ENCODE measurements at places on chromosomes 11 and 22.
A peak's percentile ranks its signal among the peaks of the same experiment; 100 is the strongest.

DNA sequence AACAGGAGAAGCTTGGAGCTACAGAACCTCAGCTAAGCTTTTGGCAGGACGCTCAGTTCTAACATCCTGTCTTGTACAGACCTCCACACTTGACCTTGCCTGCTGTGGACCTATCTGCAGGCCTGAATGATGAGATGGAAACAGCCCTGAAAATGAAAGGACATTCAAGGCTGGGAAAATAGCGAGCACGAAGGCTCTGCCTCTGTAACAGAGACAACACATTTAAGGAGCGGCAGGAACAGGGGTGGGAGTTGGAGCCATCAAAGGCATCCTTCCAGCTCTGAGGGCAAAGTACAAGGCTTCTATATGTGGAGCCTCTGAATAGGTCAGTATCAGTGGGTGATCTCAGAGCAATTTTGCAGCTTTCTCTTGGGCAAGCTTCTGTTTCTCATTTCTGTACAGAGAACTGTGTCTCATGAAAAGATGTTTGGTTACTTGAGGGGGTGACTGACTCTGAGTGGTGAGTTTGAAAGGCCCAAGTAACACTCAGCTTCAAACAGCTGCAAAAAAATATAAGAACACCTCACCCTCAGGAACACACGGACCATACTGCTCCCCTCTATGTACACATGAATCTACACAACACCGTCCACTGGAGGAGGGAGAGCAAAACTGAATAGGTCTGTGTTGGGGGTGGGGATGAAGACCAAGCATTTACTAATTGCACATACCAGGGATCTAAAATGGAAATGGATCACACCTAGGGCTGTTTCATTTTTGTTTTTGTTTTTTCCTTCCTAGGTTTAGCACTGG, 101.6 kb downstream of the CCDC81 start:
- no peak for DNase-seq

GRCh38 chr11:92026664-92027063, 198.0 kb upstream of the FAT3 start:
- no peak for DNase-seq

- DNase-seq: no peak
These were observed 3.0 kb downstream of the C11orf68 start for GRCh38 chr11:65915821-65916251.

DNA sequence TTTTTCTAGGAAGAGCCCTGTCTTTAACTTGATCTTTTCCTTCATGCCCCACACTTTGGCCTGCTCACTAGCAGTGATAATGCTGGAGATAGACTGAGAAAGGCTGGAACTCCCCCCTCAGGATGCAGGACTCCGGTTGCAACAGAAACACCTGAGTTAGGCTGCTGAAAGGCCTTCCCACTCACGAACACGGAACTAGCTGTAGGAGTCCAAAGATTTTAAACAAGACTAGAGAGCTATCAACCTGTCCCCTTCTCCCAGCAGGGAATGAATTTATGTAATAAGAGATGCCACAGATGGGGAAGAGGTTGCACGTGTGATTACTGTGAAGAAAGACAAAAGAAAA, 13.0 kb downstream of the SCN3B start:
- no peak for DNase-seq

DNA sequence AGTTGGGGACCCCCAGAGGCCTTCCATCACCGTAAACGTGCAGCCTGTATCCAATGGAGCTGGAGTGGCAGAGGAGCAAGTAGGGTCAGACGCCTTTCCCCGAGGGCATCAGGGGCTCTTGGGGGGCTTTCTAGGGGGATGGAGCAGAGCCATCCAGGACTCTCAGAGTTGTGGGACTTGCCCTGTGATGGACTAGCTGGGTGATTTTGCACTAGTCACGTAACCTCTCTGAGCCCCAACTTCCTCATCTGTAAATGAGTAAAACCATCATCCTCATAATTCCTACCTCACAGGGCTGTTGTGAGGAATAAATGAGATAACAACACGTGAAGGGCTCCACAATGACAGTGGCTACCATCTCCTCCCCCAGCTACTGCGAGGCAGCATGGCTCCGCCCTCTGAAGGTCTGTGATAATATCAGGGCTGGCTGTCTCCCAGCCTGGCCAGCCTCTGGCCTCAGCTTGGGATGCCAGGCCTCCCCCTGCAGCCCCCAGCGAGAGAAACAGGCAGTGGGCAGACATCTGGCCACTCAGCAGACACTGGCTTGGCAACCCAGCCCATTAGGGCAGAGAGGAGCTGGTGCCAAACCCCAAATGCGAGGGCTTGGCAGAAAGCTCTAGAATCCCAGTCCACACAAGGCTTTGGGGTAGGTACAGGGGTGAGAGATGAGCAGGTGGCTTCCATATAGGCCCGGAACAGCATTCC, 6.7 kb downstream of the USP2 start:
- DNase-seq: peak; percentile 58

DNA sequence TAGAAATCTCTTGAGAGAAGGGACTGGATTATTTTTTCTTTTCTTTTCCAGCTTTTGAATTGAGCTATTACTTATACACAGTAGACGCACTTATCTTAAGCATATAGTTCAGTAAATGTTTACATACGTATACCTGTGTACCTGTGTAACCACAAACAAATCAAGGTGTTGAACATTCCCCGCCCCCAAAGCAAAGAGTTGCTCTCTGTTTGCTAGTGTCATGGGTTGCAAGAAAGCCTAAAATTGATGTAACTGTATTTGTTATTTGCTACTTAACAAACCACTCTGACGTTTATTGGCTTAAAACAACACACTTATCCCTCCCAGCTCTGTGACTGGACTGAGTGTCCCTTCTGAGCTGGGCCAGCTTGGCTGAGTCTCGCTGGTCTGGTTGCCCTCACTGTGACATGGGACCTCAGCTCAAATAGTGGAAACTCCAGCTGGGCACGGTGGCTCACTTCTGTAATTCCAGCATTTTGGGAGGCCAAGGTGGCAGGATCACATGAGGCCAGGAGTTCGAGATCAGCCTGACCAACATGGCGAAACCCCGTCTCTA, 25.4 kb upstream of the CABP2 start:
- DNase-seq: no peak

- no peak for DNase-seq
These were observed 14.6 kb downstream of the CELSR1 start for GRCh38 chr22:46522797-46523196.

GRCh38 chr22:48741540-48741939, 1086.1 kb downstream of the BRD1 start:
- DNase-seq: no peak

- no peak for DNase-seq
These were observed 453.5 kb downstream of the LRRC4C start for GRCh38 chr11:41005986-41006385.

- DNase-seq: no peak
These were observed 18.8 kb upstream of the PICK1 start for GRCh38 chr22:38038426-38038825.

- DNase-seq: no peak
These were observed 525.6 kb downstream of the INSC start for GRCh38 chr11:15640318-15640717.

GRCh38 chr22:29202212-29203192, 3.2 kb upstream of the EMID1 start:
- peak; percentile 81 for DNase-seq

DNA sequence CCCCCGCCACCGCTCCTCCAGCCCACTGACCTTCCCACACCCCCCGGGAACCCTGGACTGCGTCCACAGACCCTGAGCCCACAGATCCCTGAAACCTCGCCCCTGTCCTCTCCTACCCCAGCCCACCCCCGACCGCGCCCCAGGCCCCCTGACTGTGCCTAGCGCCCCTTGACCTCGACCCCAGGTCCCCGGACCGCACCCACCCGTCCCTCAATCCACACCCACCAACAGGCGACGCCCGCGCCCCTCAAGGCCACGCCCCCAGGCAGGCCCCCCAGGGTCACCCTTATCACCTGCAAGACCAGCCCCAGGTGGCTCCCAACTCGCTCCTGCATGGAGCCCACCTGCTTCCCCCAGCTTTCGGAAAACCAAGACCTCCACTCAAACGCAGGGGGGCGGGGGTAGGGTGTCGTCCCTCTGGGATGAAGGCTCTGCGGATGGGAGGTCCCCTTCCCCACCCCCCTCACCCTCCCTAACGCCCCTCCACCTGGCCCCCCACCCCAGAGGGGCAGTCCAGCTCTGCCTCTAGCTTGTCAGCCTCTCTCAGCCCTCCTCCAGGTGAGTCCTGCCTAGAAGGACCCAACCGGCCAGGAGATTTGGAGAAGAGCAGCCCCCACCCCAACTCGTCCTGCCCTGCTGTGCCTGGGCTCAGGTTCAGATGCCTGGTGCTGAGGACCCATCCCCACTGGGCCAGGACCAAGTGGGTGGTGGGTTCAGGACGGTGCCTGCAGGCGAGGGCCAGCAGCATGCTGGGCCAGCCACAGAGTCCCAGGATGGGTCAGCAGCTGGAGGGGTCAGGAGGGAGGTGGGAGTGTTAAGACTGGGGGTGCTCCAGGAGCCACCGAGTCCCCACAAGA, 3.1 kb upstream of the IL17REL start:
- DNase-seq: peak; percentile 12

GRCh38 chr22:29400576-29400975, 12.2 kb upstream of the AP1B1 start:
- no peak for DNase-seq

GRCh38 chr22:47036936-47037485, 274.6 kb downstream of the TBC1D22A start:
- DNase-seq: no peak

- no peak for DNase-seq
These were observed 26.1 kb upstream of the APLP2 start for GRCh38 chr11:130043575-130043974.

DNA sequence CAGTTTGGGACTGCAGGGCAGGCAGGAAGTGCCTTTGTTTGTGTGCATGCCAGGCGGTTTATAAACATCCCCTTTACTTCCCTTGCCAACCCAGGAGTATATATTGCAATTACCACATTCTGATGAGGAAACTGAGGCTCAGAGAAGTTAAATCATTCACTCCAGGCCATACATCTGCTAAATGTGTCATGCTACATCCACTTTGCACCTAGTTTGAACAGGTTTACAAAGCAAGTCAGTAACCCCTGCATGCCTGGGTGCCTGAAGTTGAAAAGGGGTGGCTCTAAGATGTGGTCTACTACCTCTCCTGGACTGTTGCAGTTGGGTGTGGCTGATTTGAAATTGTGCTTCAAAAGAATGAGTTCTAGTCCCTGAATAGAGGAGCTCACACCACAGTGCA, 23.6 kb downstream of the FLI1 start:
- DNase-seq: no peak

GRCh38 chr11:116871248-116871647, 33.8 kb upstream of the APOA1 start:
- DNase-seq: no peak

DNA sequence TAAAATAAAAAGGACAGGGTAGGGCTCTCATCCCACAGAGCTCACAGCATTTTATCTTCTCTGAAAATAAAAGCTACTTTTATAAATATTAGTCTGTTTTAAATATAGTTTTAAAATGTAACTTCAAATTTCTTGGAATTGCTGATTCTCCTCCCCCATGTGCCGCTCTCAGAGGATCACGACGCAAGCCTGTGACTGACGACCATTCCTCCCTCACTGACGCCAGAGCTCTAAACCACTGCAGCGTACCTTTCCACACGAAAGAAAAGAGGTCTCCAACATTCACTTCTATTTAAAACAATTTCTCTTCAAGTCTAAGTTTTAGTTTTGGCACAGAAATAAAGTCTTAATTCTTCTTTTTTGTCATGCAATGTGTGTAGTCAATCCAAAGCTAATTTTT, 9.3 kb downstream of the TOLLIP start:
- peak; percentile 11 for DNase-seq

DNA sequence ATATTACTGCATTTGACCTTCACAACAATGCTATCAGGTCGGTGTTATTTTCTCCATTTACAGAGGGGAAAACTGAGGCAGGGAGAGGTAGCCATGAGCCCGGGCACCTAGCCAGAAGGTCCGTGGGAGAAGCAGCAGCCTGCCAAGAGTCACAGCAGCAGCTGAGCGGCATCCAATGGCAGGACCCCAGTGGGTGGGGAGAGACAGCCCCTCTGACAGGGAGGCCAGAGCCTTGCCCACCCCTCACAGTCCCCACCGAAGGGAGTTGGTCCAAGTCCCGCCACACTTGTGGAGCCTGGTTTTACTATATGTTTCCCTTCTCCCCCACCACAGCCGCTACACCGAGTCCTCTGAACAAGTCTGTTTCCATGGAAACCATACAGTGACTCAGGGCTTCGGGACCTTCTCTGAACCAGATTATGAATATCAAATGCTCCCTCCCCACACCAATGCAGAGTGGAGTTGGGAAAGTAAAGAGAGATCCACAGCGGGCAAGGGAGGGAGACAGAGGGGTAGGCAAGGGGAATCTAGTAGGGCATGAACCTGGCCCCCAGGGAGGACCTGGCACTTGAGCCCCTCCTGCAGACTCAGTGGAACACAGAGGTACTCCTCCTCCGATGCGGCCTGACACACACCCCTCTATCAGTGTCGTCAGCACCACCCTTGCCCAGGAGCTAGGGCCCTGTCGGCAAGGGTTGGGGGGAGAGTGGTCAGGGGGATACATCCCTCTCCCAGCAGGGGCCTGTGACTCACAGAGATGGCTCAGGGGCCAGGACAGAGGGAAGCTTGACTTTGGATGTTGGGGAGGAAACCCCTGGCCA, 2.5 kb downstream of the CHST1 start:
- peak; percentile 80 for DNase-seq
